ENCODE measurements at places on chromosomes 11 and 22.

DNA sequence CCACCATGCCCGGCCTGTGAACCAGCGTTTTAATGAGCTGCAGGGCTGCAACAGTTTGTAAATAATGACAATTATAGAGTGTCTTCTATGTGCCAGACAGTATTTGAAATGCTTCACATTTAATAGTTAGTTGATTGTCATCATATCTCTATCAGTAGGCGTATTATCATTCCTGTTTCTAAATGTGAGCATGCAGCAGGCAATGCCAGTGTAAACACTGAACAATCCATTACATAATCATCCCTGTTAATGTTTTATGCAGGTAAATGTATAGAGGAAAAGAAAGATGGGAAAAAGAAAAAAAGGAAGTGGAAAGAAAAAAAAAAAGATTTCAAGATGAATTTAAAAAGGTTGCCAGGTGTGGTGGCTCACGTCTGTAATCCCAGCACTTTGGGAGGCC is 52.3 kb downstream of the ZBTB44 start:
- no peak for DNase-seq

- no peak for DNase-seq
Measured at GRCh38 chr22:31496735-31497146, 405 bp downstream of the SFI1 start.

DNA sequence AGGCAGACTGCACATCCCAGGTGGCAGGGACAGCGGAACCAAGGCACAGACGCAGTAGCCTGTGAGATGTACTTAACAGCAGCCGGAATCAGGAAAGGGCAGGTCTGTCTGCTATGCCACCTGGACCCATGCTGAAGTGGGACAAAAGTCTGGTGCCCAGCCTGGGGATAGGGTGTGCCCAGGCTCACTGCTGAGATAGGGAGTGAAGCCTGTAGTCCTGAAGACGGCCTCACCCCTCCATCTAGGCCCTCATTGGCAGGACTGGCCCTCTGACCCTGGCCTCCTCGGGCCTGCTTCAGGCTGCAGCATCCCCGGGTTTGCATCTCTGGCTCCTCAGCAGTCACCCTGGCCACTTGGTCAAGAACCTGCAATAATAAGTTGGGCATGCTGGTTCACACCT is 32.4 kb upstream of the TSKU start:
- DNase-seq, result no peak

- DNase-seq, result no peak
Measured at GRCh38 chr11:17602105-17603001, 55.3 kb downstream of the OTOG start.

- no peak for DNase-seq
Measured at GRCh38 chr11:111456086-111456858, 55.9 kb downstream of the BTG4 start.

- no peak for DNase-seq
Measured at GRCh38 chr11:25163421-25163820, 666.6 kb downstream of the LUZP2 start.

GRCh38 chr11:88511006-88511405 is 173.5 kb upstream of the CTSC start:
- no peak for DNase-seq

DNA sequence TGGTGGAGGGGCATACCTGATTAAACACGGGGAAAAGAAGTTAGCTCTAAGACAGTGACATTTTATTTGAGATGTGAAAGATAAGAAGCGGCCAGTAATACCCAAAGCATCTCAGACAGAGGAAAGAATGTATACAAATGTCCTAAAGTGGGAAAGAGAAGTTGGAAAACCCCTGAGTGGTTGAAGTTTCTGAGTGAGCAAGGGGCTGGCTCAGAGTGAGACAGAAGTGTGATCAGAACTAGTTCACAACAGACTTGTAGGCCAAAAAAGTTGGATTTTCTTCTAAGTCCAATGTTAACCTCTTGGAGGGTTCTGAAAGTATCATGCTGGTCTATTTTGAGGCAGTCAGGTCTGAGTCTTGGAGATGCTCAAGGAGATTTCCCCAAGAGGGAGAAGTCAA is 608.7 kb downstream of the SOX6 start:
- no peak for DNase-seq

- DNase-seq, result no peak
Measured at GRCh38 chr22:48478124-48478523, 1349.5 kb downstream of the BRD1 start.

DNA sequence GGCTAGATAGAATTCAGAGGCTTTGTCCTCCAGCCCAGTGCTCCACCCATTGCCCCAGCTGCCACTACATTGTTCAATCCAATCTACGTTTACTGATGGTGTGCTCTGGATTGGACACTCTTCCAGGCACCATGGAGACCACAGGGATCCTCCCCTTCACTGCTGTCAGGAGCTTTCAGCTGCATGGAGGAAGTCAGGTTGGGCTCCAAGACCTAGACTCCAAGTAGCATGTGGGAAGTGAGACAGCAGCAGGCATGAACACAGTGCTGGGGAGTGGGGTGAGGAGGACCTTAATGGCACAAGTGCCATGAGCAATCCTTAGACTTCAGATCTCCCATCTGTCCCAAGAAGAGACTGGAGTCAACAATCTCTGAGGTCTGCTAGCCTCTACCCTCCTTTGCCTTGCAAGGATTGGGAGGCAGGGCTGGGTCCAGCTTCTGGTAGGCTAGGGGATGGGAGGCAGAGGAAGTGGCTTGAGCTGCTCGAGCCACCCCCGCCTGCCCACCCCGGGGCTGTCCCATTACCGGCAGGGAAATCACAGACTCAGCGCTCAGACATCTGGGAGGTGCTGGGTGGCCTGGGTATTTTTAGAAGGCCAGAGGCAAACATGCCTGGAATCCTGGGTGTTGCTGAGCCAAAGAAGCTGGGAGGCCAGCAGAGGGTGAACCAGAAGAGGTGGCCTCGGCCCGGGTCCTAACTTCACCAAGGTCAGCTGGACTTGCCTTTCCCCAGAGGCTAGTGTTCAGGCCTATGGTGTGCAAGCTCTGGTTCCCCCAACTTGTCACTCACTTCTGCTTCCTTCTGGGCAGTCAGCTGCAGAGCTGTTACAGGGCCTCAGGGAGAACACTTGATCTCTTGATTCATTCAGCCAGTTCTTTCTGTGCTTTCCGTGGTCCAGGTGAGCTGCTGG is 15.2 kb upstream of the FCHSD2 start:
- no peak for DNase-seq

DNA sequence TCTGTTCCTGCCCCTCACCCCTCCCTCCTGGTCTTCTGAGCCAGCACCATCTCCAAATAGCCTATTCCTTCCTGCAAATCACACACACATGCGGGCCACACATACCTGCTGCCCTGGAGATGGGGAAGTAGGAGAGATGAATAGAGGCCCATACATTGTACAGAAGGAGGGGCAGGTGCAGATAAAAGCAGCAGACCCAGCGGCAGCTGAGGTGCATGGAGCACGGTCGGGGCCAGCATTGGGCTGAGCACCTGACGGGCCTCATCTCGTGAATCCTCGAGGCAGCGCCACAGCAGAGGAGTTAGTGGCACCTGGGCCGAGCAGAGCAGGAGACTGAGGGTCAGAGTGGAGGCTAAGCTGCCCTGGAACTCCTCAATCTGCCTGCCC is 941.8 kb downstream of the BRD1 start:
- no peak for DNase-seq

- DNase-seq, result no peak
Measured at GRCh38 chr11:2580571-2581001, 119.2 kb downstream of the KCNQ1OT1 start.

DNA sequence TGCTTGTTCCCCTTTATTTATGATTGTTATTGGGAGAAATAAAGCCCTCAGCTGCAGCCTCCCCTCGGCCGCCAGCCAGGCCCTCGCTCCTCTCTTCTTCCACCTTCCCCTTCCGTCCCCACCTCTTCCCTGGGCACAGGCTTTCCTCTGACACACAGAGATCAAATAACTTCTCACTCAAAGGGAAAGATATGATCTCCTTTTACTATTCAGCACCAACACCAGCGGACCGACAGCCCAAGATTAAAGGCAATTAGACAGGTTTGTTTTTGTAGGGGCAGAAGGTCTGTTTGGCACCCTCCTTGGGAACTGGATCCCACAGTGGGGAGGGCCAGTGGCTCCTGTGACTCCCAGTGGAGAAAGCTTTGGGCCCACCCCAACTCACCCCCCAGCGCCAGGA is 23.0 kb downstream of the NECTIN1 start:
- DNase-seq, result no peak

DNA sequence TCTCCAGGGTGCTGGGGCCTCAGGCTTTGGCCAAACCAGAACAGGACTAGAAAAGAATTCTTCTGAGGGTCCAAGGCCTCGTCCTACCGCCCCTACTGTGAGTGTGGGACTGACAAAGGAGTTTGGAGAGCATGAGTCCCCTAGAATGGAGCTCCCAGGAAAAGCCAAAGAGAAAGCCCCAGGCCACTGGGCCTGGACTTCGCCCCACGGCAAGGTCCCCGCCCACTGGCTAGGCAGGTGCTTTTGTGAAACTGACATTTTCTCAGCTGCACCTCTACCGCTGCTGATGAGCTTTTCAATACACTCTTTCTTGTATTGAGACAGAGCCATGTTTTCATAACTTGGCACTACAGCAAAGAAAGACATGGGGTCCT is 9.7 kb upstream of the FGF3 start:
- DNase-seq, result no peak

DNA sequence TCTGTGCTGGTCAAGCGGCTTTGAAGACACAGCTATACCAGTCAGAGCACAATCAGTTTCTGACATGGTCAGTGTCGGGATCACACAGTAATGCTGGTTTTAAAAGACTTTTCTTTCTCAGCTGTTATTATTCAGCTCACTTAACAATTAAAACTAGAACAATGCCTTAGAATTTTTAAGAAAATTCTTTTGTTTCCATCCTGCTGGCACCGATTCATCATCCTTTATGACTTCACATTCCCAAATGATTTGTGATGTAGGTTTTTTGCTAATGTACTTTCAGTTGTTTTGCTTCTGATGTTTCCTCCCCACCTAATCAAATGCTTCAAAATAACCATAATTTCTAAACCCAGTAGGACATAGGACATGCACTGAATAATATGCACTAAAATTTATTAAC is 34.5 kb upstream of the OLFML1 start:
- DNase-seq, result no peak

- no peak for DNase-seq
Measured at GRCh38 chr11:46275964-46276641, 1.4 kb upstream of the CREB3L1 start.

DNA sequence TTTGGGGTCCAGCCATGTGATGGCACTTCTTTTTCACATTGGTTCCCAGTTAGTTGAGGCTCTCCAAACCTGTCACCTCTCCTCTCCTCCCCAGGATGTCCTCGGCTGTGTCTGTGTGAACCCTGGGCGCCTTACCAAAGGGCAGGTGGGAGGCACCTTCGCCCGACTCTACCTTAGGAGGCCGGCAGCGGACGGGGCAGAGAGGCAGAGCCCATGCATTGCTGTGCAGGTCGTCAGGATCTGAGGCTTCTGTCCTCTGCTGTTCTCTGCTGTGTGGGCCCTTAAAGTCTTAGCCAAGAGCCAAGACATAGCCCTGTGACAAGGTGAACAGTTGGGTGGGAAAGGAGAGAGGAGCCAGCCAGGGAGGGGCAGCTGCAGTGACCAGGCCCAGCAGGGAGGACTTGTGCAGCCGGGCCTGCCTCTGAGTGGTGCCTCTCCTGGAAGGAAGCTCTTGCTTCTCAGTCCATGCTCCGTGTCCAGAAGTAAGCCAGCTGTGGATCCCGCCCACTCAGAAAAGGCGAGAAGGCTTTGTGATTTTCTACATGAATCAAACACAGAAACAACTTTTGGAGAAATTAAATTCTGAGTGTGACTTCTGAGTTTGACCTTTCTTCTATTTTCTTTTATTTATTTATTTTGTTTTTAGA is 17.5 kb upstream of the CDC42EP2 start:
- no peak for DNase-seq

DNA sequence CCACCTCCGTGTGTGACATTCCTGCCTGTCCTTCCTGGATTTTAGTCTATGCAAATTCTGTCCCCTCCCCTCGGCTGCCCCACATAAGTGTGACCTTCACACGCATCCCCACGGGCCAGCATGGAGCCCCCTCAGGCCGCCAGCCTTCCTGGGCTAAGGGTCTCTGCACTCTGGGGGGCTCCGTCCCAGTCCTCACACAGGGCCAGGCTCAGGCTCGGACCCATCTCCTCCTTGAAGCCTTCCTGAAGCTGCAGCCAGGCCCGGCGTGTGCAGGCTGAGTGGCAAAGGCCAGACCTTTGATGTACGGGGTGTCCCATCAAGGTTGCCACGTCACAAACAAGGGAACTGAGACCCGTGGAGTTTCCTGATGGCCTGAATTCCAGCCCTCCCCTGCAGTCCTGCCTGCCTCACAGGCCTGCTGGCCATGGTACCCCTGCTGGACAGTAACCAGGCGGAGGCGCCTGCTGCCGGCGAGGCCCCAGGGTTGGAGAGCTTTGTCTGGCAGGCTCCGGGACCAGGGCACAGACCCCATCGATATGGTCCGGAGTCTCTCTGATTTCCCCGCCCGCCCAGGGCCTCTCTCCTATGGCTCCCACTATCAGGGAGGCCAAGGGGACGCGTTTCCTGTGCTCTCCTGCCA is 791.7 kb downstream of the BRD1 start:
- no peak for DNase-seq

DNA sequence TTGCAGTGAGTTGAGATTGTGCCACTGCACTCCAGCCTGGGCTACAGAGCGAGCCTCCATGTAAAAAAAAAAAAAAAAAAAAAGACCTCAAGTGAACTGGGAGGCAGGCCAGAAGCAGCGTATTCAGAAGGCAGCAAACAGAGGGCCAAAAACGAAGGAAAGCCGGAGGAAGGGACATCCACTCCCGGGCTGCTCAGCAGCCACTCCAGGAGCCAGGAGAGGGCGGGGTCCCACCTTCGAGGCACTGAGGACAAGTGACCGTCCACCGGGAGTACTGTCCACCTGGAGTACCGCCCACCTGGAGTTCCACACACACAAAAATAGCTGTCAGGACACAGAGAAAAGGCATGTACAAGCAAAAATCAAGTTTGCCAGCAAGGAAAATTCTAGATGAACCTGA is 5.5 kb downstream of the TOLLIP start:
- DNase-seq, result no peak

DNA sequence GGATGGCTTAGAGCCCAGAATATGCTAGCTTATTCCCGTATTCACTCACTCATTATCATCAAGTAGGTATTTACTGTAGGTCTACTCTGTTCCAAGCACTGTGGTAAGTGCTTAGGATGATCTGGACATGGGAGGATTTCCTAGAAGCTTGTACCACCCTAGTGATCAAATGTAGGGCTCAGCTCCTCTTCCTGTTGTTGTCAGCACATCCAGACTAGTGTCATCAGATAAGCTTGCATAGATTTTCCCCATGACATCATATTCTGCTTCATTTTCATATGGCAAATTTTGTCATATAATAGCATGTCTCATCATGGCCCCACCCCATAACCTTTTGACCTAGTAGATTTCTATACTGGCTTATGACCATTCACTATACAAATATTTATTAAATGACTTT is 19.3 kb upstream of the NUCB2 start:
- no peak for DNase-seq

GRCh38 chr11:10758957-10759356 is 7.9 kb downstream of the CTR9 start:
- no peak for DNase-seq

GRCh38 chr11:116281173-116282160 is 491.3 kb downstream of the BUD13 start:
- no peak for DNase-seq

GRCh38 chr11:87322568-87322967 is 284.8 kb downstream of the TMEM135 start:
- no peak for DNase-seq
